ENCODE measurements at places on chromosomes 4 and X. TPM values are rescaled to one million over a fixed set of nuclear protein-coding genes. Genes with fewer than 3 reads are reported as not detected.

DNA sequence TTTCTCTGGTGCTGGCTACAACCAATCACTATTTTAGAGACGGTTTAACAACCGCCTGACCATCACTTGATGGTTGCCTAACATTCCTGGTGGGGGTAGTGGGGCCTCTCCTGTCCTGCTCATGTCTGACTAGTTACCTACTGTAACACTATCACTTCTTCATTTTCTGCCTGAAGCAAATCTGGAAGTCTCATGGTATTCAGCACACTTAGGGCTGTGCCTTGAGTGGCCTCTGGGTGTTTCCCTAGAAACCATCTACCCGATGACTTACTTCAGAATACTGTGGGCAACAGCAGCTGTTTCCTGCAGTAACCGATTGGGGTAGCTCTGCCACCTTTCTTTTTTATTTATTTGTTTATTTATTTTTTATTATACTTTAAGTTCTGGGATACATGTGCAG lies 880.1 kb upstream of the INTU start:
- no peak for DNase-seq

- DNase-seq, result no peak
These were observed 113.8 kb upstream of the FAM9B start for GRCh38 chrX:9147726-9148125.

DNA sequence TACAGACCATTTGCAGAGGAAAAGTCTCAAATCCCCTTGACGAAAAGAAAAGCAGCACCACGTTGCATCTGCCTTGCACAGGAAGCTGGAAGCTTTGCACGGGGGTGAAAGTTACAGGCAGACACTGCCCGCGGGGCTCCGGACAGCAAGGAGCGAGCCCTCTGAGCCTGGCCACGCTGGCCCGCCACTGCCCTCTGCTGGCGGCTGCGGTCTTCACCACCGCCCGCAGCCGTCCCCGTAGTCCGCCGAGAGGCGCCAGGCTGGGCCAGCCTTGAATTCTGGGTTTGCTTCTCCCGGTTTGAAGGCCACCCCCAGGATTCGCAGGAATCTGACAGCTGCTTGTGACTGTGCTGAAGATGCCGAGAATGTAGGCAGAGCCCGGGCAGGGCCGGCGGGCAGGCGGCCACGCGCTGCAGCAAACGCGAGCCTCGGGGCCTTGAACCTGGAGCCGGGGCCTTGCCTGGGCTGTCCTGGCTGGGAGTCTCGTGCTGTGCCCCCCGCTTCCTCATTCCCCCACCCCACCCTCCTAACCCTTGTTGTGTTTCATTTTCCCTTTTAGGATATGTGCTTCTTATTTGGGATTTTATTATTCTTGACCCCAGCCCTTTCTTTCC lies 49.2 kb downstream of the ENPP6 start:
- DNase-seq, result peak; percentile 27

DNA sequence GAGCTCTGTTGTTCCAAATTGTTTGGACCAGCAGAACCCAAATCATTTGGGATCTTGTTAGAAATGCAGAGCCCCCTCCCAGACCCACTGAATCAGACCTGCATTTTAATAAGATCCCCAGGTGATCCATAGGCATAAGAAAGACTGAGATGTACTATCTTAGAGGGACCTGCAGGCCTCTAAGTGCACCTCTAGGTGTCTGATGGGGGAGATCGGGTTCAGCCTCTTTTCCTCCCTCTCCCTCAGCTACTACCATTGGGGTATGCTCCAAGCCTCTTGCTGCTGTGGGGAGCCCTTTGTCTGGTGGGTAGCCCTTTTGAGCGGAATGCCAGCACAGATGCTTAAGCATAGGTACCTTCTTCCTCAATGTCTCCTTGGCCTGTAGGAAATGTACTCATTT lies 63.8 kb upstream of the RPS6KA3 start:
- DNase-seq, result no peak

DNA sequence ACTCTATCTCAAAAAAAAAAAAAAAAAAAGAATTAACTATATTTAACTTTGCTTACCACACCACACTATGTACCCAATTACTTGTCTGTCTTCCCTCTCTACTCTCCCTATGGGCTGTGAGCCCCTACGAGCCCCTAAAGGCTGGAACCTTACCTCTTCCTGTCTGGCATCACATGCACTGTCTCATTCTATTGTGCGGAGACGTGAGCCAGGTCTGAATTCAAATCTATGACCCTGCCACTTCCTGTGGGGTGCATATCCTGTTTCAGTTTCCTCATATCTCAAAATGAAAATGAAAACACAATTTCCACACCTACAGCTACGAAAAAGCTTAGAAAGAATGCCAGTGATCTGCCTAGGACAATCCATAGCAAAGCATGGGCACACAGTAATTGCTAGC lies 42.9 kb upstream of the HS3ST1 start:
- no peak for DNase-seq

GRCh38 chr4:3855646-3856045 lies 89.5 kb downstream of the ADRA2C start:
- DNase-seq, result no peak

GRCh38 chr4:80500613-80501012 lies 165.1 kb downstream of the CFAP299 start:
- no peak for DNase-seq

DNA sequence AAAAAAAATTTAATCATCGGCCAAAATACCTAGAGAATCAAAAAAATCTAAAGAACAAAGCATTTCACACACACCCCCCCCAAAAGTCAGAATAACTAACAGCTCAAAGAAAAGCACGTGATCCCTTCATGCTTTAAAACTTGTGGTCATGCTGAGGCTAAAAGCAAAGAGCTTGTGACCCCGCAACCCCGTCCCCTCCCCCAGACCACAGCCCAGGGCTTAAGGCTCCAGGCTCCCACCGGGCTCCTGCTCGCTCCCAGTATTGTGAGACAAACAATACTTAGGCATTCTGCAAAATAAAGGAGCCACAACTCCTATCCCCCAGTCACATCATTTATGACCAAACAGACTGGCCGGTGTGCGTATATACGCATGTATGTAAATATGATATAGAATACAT lies 62.1 kb upstream of the CCDC160 start:
- DNase-seq, result no peak

GRCh38 chr4:57168982-57169381 lies 58.8 kb upstream of the IGFBP7 start:
- DNase-seq, result no peak

GRCh38 chrX:44899946-44900345 lies 27.0 kb downstream of the KDM6A start:
- no peak for DNase-seq

DNA sequence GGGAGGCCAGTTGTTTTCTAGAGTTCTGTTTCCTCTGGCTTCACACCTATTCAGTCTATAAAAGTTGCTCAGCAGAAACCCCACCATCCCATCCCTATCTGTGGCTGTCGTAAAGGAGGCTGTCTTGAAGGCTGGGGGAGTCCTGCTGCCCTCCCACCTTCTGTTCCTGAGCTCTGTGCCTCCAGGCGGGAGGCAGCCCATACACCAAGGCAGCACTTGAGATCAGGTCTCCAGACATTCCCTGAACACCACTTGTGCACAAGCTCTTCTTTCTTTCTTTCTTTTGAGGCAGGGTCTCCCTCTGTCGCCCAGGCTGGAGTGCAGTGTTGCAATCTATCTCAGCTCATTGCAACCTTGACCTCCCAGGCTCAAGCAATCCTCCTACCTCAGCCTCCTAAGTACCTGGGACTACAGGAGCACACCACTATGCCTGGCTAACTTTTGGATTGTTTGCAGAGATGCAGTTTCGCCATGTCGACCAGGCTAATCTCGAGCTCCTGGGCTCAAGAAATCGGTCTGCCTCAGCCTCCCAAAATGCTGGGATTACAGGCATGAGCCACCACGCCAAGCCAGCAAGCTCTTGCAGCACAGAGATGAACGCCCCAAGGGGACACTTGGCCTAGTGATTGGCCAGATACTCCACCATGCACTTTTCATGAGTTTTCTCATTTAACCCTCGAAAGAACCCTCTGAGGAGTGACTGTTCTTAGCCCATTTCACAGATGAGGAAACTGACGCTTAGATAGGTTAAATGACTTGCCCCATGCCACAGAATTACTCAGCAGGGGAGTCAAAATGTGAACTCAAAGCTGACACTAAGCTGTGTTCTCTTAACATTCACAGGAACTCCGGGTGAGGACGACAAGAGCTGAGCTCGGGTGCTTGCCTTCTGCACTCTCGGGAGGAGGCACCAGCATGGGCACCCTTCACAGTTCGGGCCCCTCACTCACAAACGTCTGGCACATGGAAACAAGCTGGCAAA lies 55.8 kb upstream of the ENPP6 start:
- no peak for DNase-seq

GRCh38 chr4:145840801-145841200 lies 97.8 kb downstream of the ZNF827 start:
- no peak for DNase-seq

- no peak for DNase-seq
These were observed 24.9 kb upstream of the HGFAC start for GRCh38 chr4:3416821-3417221.

DNA sequence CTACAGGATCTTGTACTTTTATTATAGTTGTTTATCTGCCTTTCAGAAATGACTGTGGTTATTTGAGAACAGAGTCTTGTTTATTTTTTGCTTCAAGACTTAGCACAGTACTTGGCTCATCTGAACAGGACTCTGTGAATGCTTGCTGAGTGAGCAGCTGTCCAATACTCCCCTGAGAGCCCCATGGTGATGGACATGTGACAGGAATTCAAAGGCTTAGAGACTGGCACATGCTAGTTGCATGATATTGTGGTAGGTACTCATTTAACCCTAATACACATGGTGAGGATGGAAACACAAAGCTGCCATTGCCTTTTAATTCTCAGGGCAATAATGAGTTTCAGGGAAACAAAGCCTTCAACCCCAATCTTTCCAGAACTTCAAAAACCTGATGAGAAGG lies 97.3 kb downstream of the GEMIN8 start:
- no peak for DNase-seq

DNA sequence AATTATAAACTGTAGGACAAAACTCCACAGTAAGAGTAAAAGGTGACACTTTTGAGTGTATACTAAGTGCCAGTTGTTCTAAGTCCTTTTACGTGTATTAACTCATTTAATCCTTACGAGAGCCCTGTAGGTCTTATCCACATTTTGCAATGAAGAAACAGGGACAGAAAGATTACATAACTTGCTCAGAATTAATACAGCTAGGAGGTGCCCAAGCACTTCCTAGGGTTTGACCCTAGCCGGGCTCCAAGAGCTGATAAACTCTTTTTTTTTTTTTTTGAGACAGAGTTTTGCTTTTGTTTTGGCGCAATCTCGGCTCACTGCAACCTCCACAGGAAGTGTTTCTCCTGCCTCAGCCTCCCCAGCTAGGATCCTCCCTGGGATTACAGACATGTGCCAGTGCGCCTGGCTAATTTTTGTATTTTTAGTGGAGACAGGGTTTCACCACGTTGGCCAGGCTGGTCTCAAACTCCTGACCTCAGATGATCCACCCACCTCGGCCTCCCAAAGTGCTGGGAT lies 110.4 kb downstream of the UBE2K start:
- no peak for DNase-seq

DNA sequence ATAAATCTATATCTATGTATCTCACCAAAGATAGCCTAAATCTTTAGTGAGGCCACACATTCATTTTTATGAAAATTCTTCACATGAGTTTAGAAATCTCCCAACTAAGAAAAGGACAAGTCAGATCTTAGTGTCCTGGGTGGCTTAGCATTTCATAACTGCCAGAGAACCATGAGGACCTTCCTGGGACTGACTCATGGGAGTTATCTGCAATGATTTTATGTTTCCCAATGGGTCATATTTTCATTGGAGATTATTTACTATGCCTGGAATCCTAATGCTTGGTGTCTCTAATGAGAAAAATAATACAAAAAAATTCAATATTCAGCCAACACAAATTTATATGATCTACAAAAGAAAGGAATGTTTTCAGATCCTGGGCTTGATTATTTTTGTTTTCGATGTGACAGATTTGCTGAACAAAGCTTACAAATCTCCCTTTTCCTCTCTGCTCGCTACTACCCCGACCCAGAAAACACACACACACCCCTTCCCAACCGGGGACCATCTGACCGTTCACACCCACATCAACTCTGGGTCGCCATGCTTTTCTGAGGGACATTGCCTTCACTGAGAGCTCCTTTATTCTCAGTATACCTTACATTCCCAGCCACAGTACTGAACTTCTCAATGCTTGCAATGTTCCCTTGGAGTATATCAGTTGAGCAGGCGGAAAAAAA lies 40.1 kb downstream of the SORBS2 start:
- no peak for DNase-seq

GRCh38 chrX:68681443-68681941 lies 34.0 kb downstream of the STARD8 start:
- DNase-seq, result no peak

DNA sequence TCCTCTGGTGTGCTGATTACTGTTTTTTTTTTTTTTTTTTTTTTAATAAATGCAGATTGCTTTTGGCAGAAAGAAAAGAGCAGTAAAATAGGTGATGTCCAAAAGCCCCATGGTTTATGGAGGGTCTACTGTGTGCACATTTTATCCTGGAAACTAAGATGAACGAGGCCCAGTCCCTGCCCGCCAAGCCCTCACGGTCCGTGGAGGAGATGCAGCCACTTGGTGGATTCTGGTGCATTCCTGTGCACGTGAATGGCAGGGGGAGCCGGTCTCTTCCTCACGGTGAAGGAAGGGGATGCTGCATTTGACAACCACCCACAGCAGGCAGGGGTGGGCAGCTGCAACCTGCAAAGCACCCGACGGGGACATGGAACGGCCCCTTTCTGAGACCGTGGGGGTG lies 100.2 kb upstream of the AFAP1 start:
- no peak for DNase-seq

- DNase-seq, result no peak
These were observed 38.8 kb upstream of the ADGRA3 start for GRCh38 chr4:22554670-22555069.

DNA sequence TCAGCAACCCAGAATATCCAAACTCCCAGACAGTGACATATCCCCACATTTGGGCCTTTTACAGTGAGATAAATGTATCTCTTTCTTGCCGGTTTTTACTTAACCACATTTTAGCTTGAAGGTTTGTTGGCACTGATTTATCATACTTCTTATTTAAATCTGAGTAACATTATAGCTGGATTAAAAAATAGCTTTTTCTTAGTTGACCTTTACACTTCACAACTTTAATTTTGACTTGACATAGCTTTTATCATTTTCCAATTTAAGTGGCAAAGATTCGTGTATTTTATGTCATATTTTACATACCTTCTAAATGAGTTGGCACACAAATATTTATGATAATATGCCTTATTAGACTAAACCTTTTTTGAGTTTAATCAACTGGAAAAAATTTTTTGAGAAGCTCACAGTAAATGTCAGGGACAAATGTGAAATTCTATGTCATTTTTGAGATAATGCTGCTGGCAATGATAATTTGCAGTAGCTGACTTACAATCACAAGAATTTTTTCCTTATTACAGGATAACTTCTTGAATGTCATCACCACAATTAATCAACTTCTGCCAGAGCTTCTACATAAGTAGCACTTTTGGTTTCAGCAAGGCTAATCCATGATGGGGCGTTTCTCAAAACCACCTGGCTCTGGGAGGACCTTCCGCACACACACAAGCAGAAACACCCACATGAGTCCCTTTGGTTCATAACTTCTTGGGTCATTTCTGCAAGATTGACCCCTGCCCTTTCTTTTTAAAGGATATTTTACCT lies 80.3 kb downstream of the SYTL5 start:
- DNase-seq, result no peak

GRCh38 chr4:137952116-137952515 lies 290.0 kb downstream of the SLC7A11 start:
- no peak for DNase-seq

Gene RNF212
- polyA plus RNA-seq, result 0.52 TPM

Gene CXorf66
- not detected for polyA plus RNA-seq

Gene NPY1R
- not detected for polyA plus RNA-seq

Gene EGF
- polyA plus RNA-seq, result 0.14 TPM

Gene MAGED4
- polyA plus RNA-seq, result 20.6 TPM
